Brain (organoid and tissue), 16 donors: ENCODE measurements at places on chromosomes 1 and 21. TPM values are rescaled to one million over a fixed set of nuclear protein-coding genes. Genes with fewer than 3 reads are reported as not detected.

DNA sequence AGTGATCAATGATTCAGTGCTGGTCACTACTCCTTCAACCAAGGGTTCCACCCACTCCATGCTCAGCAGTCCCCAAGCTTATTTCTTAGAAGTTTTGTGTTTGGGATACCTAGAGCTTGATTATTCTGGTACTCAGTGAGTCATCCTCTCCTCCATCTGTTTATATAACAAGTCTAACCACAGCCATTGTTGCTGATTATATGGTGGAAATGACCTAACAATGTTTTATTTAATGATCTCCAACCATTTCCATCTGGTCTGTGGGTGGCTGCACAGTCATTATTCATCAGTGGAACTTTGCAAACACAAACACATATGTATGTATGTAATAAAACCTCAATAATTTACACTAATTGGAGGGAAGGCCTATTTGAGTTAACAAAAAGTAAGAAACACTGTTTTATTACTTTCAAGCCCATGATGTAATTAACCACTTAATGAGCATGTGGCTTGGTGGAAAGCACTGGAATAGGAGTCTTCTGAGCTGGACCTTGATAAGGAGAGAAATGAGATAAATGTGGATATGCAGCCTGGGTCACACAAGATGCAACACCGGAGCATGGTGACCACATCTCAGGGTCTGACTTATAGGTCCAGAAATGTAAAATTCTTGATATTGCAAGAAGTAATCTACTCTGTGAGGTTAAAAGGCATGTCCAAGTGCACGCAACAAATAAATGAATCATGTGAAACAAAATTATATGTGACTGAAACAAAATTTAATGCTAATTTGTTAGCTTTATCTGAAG, 99.0 kb upstream of the WLS start:
- no peak for DNase-seq

GRCh38 chr1:203121186-203122015, 6.1 kb upstream of the ADORA1 start:
- no peak for DNase-seq

Gene ZNF683
- polyA plus RNA-seq, result not detected

GRCh38 chr21:46033410-46034400, 52.1 kb downstream of the COL6A1 start:
- DNase-seq, result no peak

DNA sequence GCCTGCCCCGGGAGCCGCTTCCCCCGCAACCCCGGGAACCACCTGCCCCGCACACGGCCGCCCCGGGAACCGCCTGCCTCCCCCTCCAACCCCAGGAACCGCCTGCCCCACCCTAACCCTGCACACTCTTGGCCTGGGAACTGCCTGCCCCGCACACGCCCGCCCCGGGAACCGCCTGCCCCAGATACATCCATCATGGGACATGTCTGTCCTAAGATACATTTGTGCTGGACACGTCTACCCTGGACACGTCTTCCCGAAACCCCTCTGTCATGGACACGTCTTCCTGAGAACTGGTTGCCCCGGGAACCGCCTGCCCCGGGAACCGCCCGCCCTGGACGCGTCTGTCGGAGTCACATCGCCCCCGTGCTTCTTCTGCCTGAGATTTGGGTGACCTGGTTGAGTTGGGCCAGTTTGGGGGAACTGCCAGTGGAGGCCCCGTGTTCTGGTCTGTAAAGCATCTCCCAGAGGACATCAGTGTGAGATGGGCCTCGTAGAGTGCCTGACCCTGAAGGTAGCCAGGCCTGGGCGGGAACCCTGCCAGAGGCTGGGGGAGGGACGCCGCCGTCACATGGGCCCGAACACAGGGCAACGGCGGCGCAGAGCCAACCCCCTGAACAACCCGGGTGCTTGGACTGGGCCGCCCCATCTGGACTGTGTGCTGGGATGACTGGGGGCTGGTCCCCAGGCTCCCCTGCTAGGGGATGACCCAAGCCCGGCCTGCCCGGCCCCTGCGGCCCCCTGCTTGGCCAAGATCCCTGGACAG, 3.6 kb downstream of the PERM1 start:
- DNase-seq, result no peak

DNA sequence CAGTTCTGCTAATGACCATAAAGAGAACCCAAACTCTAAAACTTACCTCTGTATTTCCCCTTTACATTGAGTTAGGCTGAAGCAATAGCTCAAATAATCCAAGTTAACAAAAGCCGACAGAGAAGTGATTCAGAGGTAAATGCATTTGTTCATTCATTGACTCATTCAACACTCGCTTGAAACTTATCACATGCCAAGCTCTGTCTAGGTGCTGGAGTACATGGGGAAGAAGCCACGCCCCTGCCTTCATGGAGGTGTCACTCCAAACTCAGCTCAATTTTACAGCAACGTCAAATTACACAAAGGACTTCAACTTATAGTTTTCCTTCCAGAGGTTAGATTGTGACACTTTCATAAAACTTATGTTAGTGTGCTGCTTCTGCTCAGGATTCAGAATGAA, 45.8 kb downstream of the SLC25A24 start:
- DNase-seq, result no peak

DNA sequence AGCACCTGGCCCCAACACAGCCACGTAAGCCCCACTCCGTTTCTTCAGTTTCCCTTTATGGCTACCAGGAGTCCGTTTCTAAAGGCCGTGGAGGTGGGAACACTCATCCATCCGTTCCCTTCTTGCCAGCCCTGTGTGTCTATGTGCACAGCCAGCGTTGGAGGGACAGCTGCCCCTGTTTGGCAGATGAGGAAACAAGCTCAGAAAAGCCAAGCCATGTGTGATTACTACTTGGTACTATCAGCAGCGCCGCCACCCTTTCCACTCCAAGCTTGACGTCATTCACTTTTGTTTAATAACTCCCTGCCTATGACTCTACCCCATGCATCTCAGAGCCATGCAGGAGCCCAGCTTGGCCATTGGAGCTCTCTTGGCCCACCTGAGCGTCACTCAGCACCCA, 3.5 kb downstream of the LRP8 start:
- no peak for DNase-seq

GRCh38 chr1:220652995-220653394, 37.2 kb upstream of the C1orf115 start:
- peak; percentile 97 for DNase-seq

Gene PPP1R12B
- 5.9 TPM for polyA plus RNA-seq

- no peak for DNase-seq
Observed at GRCh38 chr1:7529917-7530316, 241.2 kb upstream of the VAMP3 start.

Gene OR6K3
- not detected for polyA plus RNA-seq

DNA sequence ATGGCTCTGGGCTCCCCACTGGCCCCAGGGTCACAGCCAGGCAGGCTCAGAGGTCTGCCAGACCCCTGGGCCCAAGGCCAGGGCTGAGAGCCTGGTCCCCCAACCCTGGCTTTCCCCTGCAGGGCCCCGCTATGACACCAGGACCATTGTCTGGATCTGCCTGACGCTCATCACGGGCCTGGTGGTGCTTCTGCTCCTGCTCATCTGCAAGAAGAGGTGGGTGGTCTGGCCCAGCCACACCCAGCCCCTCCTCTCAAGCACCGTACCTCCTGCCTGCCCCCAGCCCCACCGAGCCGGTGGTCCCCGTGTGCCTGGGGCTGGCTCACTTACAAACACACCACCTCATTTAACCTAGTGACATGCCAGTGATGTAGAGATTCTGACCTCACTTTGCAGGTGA, 31.8 kb downstream of the EPHA8 start:
- no peak for DNase-seq

DNA sequence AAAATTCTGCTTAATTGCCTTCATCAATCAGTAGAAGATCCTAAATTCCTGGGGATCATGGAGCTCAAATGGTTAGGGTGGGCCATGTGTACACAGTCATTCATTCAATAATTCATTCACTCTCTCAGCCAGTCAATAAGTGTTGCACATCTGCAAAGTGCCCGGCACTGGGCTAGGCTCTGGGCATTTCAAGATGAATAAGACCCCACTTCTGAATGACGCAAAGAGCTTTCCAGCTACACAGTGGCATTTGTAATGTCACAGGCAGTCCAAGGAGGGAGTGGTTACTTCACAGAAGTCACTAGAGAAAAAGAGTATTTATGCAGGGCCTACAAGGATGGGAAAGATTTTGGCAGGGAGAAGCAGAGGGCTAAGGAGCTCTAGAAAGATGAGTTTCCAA, 93.2 kb downstream of the KCNJ15 start:
- no peak for DNase-seq

Gene IVL
- polyA plus RNA-seq, result not detected
